Renal cortex interstitium (tissue), 15 donors: ENCODE measurements at places on chromosomes 2 and 18.

DNA sequence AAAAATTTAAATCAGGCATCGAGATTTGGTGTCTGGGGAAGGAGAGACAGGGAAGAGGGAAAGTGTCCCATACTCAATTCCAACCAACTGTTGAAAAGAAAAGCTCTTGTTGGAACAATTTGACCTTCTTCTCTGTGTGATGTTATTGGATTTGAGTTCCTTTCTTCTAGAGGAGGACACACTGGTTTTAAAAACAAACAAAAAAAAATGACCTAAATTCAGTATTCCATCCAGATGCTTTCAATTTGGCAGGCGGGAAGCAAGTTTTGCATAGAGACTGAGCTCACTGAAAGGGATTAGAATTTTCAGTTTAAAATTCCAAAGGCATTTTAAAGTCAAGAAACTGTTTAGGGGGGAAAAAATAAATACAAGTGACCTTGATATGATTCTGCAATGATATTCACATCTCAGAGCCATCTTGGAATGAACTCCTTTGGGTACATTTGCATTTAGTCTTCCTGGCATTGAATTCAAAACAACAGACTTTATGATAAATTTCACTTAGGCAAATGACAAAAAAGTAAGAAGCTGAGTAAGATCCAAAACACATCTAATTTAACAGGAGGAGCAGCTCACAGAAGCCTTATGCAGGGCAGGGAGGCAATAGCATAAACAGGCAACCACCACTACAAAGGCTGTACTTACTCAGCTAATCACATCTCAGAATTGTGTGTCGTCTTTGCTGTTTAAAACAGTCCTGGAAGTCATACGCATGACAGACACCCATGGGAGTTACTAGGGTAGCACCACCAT lies 126.8 kb downstream of the CDH20 start:
- DNase-seq = no peak

- no peak for DNase-seq
Observed at GRCh38 chr18:78517328-78517727, 462.3 kb upstream of the SALL3 start.

DNA sequence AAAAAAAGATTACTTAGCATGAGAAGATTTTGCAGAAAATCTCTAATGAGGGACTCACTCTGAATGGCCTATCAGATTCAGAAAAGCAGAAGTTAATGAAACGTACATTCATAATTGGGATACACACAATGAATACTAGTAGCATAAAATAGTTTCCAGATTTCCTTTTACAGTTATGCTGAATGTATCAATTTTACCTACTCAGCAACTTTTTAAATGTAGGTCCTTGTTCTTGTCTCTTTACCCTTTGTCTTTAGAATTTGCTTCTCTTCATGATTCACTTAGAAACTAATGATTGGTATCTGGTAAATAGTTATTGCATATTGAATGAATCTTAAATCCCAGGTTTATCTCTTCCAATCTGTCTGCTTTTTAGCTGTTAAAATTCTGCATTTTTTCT lies 458.8 kb downstream of the DSC3 start:
- DNase-seq = no peak

DNA sequence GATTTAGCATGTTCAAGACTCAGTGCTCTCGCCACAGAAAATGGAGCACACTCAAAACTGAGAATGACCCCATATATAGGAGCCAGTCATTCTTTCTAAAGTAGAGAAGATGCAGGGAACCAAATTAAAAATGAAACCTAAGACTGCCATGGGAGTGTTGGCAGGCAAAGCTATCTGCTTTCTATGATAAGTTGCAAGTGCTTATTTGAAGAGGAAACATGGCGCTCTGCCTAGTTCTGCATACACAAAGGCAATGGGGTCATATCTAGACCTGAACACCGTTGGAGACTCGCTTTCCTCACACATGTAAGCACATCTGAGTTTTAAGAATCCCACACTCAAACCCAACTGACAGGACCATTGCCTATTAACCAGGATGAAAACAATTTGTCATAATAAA lies 292.5 kb downstream of the ALK start:
- no peak for DNase-seq

- peak; percentile 42 for DNase-seq
Observed at GRCh38 chr2:38740851-38741731, 10.1 kb downstream of the SRSF7 start.

GRCh38 chr2:190781604-190782198 lies 98.9 kb upstream of the GLS start:
- DNase-seq = peak; percentile 31

DNA sequence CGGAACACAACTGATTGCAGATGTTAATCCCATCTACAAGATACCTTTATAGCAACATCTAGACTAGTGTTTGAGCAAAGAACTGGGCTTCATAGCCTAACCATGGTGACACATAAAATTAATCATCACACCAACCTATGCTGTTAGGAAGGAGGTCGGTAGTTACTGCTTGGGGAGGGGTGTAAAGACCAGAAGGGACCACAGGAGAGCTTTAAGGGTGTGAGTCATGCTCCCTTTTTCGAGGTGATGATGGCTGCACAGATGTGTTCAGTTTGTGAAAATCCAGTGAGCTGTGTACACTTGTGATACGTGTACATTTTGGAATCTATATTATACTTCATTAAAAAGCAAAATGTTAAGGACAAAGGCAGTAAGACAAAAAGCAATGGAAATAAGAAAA lies 4.6 kb upstream of the SEH1L start:
- DNase-seq = no peak

DNA sequence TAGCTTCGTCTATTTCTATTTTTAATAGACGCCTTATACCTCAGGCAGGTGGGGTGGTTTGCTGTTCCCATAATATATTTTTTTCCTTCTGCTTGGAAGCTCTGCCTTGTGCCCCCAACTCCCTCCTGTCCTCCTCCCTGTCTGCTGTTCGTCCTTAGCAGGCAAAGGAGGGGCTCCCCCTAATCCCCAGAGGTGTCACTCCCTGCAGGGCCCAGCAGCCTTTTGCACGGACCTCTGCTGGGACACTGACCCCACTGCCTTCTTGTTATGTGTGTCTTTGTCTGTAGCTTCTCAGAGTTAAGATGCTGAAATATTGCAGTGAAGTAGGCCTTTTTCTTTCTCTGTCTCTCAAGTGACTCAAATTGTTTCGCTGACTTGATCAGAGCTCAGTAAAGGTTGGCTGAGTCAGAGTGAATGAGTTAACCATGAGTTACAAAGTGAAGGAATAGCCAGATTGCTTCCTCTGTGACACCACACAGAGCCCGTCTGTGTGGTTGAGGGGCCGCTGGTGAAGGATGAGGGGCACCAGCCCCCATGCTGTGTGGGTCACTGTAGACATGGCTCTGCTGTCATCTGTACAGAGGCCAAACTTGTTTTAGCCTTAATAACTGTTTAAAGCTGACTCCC lies 47.7 kb downstream of the PRKCE start:
- no peak for DNase-seq

- DNase-seq = no peak
Observed at GRCh38 chr2:152012697-152013096, 86.1 kb downstream of the CACNB4 start.

DNA sequence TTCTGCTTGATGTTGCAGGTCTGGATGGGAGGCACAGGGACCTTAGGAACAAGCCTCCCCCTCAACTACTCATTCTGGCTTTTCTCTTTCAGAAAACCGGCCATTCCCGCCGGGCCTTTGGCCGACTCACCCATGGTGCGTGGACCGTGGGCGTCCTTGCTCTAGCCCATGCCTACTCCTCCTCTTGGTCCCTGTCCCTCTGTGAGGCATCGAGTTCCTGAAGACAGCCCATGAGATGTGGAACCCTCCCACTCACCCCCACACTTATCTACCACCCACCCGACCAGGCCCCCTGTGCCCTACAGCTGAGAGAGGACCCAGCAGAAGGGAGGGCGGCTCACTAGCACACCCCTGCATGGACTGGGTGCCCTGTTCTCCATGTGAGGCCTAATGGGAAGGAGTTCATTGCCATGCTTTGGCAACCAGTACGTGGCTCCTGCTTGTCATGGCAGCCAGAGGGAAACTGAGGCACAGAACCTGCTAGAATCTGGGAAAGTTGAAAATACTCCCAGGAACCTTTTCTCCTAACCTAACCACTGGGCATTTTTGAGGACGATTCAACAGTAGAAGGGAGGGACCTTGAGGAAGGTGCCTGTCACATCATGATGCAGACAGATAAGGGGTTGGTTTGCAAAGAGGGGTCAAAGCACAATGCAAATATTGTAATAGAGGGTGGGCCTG lies 8.5 kb downstream of the SPEG start:
- no peak for DNase-seq

DNA sequence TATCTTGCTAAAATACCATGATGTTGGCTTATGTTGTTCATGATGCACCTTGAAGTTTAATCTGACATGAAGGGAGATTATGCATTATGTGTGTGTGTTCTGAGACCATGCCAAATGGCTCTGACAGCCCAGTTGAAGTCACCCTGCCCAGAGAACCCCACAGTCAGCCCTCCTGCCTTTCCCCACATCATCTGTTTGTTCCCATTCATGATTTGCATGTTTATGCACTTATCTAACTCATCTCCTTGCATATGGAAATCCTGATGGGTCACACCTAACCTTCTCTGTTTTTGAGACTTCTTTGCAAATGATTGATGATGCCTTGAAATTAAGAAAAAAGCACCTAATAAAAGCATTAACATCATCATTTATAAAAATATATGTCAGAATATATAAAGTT lies 752.2 kb downstream of the GALR1 start:
- DNase-seq = no peak

GRCh38 chr2:179455824-179456223 lies 191.2 kb upstream of the SESTD1 start:
- DNase-seq = no peak

- DNase-seq = no peak
Observed at GRCh38 chr2:17386771-17387170, 131.5 kb downstream of the RAD51AP2 start.

- DNase-seq = no peak
Observed at GRCh38 chr2:52934323-52934898, 833.2 kb upstream of the CHAC2 start.

- DNase-seq = no peak
Observed at GRCh38 chr2:86056590-86057331, 48.9 kb downstream of the POLR1A start.

- no peak for DNase-seq
Observed at GRCh38 chr2:44137872-44138551, 30.7 kb upstream of the PPM1B start.

DNA sequence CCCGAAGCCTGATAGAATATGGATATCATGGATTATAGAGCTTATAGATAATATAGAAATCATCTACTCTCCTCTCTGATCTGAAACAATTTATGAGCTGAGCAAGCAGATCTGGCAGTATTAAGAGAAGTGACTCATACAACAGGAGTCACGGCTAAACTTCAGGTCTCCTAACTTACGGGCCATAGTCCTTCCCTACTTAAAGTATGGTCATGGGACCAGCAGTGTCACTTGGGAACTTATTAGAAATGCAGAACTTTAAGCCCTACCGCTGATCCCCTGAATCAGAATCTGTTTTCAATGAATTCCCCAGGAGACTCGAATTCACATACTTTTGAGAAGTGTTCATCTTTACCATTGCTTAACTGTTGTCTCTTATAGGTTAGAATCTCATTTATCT lies 195.7 kb upstream of the FANCL start:
- no peak for DNase-seq

GRCh38 chr18:23629444-23629946 lies 33.2 kb downstream of the ANKRD29 start:
- DNase-seq = no peak

- no peak for DNase-seq
Observed at GRCh38 chr2:149921911-149922616, 334.5 kb upstream of the MMADHC start.
